GM23248 (cell line): ENCODE measurements at places on chromosomes 1 and 21.
A peak's percentile ranks its signal among the peaks of the same experiment; 100 is the strongest.

- DNase-seq: no peak
These were observed 26.4 kb upstream of the IL12RB2 start for GRCh38 chr1:67281244-67281643.

DNA sequence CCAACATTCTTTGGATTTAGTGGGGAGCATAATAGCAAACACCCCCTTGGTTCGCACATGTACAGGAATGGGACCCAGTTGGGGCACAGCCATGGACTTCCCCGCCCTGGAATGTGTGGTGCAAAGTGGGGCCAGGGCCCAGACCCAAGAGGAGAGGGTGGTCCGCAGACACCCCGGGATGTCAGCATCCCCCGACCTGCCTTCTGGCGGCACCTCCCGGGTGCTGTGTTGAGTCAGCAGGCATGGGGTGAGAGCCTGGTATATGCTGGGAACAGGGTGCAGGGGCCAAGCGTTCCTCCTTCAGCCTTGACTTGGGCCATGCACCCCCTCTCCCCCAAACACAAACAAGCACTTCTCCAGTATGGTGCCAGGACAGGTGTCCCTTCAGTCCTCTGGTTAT is 21.8 kb downstream of the UQCRHL start:
- DNase-seq: no peak

DNA sequence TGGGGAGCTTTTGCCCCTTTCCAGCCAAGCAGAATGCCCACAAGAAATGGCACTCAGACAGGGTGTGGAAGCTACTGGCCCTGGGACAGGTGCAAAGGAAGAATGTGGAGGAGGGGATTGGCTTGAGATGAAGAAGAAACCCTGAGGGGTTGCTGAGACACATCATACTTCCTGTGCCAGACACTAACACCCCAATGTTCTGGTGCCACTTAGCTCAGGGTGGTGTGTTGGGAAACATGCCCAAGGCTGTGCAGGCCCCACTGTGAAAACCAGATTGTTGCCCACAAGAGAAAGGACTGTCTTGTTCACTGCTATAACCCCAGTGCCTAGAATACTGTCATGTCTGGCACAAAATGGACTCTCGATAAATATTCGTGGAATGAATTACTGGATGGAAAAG is 9.9 kb upstream of the PAQR6 start:
- DNase-seq: no peak

DNA sequence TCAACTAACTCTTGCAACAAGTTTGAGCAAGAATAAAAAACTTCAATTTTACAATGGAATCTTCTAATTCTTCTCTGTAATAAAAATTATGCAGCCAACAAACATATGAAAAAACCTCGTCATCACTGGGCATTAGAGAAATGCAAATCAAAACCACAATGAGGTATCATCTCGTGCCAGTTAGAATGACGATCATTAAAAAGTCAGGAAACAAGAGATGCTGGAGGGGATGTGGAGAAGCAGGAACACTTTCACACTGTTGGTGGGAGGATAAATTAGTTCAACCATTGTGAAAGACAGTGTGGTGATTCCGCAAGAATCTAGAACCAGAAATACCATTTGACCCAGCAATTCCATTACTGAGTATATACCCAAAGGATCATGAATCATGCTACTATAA is 327.5 kb upstream of the LYPLAL1 start:
- peak; percentile 62 for DNase-seq

- DNase-seq: no peak
These were observed 10.9 kb downstream of the PTCH2 start for GRCh38 chr1:44832056-44832705.

- no peak for DNase-seq
These were observed 192.8 kb downstream of the PDE4B start for GRCh38 chr1:65985393-65986066.

DNA sequence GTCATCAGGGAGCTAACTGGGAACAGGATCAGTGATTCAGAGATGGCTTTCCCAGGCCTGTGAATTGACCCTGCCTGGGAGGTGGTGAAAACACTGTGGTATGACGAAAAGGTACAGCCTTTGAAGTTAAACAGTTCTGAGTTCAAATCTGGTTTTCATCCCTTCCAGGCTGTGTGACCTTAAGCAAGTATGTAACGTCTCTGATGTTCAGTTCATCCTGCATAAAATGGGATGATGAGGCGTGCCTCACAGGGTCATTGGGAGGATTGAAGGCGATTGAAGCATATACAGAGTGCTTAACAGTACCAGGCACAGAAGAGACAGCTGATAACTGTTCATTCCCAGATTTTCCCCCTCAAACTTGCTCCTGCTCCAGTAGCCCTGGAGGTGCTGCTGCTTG is 11.0 kb downstream of the KCNC4 start:
- no peak for DNase-seq

GRCh38 chr1:183432548-183432875 is 14.3 kb upstream of the NMNAT2 start:
- DNase-seq: peak; percentile 7

- DNase-seq: no peak
These were observed 19.4 kb upstream of the KCNAB2 start for GRCh38 chr1:6026095-6026809.

DNA sequence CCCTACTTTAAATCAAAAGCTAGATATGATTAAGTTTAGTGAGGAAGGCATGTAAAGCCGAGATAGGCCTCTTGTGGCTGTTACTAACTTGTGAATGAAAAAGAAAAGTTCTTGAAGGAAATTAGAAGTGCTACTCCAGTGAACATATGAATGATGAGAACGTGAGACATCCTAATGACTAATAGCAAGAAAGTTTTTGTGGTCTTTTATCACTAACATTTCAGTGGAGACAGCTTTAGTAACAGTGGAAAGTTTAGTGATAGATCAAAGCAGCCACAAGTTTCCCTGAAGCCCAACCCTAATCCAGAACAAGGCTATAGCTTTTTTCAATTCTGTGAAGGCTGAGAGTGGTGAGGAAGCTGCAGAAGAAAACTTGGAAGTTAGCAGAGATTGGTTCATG is 73.6 kb upstream of the LRRC8B start:
- peak; percentile 51 for DNase-seq

DNA sequence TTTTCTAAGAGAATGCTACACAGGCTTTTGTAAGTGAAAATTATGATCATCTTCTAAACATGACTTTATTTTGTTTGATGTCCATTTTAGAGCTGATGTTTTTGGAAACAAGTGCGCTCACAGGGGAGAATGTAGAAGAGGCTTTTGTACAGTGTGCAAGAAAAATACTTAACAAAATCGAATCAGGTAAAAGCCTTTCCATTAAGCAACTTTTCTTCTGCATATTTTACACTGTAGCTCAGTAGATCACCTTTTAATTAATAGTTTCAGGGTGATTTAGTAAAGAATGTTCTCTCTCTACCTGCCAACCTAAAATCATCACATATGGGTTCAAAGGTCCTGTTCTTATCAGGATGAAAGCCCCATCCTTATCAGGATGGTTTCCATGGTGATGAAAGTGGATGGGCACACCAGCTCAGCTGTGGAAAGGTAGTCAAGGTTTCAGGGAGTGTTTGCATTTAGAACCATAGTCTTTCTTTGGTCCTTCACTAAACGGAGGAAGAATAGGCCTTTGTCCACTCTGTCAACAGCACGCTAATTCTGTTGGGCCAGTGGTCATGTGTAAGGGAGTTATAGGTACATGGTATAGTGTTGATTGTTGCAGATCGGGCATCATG is 28.1 kb downstream of the RAB4A start:
- DNase-seq: no peak

DNA sequence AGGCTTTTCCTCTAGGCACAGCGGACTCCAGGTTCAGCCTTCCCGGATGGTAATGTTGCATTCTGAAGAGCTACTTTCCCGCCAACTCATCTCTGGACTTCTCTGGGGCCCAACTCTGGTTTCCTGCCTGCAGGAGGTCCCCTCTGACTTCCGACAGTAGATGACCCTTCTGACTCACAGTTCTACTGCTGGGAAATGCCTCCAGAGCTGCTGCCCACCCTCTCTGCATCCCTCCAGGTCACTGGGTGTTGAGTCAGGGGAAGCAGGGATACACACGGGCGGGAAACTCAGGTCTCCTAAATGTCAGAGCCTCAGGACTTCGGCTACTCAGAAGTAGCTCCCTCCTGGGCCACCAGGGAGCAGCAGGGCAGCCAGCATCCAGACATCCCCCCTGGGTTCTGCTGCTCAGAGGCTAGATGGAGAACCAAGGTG is 2.1 kb upstream of the KIF21B start:
- DNase-seq: peak; percentile 52

- no peak for DNase-seq
These were observed 10.4 kb downstream of the WRAP73 start for GRCh38 chr1:3639397-3639911.

GRCh38 chr1:243311809-243312208 is 56.0 kb downstream of the SDCCAG8 start:
- no peak for DNase-seq

DNA sequence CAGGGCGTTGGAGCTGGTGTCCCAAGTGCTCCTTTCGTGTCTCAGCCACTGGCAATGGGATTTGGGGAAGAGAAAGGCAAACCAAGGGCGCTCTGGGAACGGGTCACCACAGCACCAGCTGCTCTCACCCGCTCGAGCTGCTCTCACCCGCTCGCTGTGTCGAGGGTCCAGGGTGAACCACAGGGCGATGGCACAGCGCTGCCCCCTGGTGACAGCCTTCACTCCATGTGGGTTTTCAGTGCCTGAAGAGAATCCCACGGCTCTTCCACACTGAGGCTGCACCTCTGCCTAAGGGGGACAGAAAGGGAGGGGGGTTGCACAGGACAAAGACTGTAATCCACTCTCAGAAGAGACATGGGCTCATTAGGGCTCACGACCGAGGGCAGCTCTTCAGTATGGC is 7.1 kb upstream of the CLDN19 start:
- DNase-seq: peak; percentile 33

GRCh38 chr1:44221769-44222168 is 8.5 kb downstream of the DMAP1 start:
- no peak for DNase-seq

- DNase-seq: peak; percentile 31
These were observed 494 bp downstream of the NT5C1A start for GRCh38 chr1:39671433-39671792.

- peak; percentile 77 for DNase-seq
These were observed 88.0 kb upstream of the AK4 start for GRCh38 chr1:65059930-65060538.

DNA sequence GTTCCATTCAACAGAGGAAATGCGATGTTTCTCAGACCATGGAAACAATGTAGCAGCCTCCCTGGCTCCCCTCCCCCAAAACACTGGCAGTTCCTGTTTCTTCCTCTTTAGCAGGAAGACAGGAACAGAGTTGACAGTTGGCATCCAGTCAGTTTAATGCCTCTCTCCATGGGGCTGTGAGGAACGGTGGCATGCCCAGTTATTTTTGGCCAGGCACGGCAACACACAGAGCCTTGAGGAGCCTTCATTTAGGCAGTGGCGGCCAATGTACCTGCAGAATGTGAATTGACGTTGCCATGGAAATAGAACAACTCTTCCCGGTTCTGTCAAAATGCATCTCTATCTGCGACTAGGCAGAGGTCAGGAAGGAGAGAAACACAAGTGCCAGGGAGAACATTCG is 330.6 kb downstream of the DSCAM start:
- DNase-seq: no peak

- no peak for DNase-seq
These were observed 12.0 kb upstream of the SLC9A1 start for GRCh38 chr1:27166929-27167328.

GRCh38 chr1:164673584-164674214 is 114.7 kb downstream of the PBX1 start:
- peak; percentile 21 for DNase-seq
